Activated CD4-positive, CD25-positive, alpha-beta regulatory T cell treated with anti-CD3 and anti-CD28 coated beads, Interleukin-2, amount 50 U/mL, for 24 hours (primary cell): ENCODE measurements at places on chromosomes 5 and 9.

DNA sequence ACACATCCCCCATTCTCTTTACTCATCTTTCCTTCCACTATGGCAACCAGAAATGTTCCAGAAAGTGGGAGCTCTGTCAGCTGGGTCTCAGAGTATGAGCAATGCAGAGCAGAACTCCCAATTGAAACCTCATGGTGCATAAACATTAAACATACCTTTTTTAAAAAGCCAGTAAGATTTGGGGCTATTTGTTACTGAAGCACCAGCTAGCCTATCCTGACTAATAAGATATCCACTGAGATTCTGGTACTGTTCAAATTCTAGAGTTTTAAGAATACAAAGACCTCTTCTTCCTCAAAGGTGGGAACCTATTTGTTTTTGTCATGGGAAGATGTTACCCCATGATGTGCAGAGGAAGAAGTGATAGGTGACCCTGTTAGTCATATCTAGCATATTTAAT is 46.1 kb upstream of the EGFLAM start:
- no peak for ATAC-seq

DNA sequence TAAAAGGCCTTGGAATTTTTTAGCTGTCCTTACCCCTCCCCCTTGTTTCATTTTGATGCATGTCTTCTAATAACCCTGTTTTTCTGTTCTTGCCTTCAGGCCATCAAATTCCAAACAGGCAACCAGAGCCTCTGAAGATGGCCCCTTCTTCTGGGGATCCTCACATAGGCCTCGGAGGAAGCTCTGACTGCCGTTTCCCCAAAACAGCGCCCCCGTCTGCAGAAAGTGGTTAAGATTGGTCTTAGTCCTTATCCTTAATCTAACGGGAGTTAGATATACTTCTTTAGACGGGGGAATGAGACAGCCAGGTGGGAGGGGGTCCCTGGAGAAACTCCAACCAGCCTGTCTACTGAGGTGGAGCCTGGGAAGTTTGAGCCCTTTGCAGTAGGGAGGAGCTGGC is 226.3 kb upstream of the ZNF608 start:
- ATAC-seq = no peak

- ATAC-seq = peak; percentile 27
Observed at GRCh38 chr5:7850395-7851239, at the start of gene CFAP90. CFAP90 (minus strand) TSS chr5:7851133; CDS start chr5:7851021, 112 bp downstream.

DNA sequence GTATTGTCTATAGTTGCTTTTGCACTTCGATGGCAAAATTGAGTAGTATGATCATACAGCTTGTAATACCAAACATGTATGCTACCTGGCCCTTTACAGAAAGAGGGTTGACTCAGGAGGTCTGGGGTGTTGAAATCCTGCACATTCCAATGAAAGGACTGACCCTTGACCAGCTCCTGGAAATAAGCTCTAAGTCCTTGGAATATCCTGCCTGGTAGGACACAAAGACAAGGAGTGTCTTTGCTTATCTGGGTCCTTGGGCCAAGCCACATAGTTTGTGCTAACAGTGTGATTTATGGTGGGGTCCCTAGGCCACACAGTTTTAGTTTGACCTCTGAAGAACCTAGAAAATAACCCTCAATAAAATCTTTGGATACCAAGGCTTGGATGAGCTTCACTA is 89.3 kb upstream of the FTMT start:
- ATAC-seq = no peak

GRCh38 chr9:92325991-92326500 is 293 bp downstream of the CENPP start:
- ATAC-seq = no peak

DNA sequence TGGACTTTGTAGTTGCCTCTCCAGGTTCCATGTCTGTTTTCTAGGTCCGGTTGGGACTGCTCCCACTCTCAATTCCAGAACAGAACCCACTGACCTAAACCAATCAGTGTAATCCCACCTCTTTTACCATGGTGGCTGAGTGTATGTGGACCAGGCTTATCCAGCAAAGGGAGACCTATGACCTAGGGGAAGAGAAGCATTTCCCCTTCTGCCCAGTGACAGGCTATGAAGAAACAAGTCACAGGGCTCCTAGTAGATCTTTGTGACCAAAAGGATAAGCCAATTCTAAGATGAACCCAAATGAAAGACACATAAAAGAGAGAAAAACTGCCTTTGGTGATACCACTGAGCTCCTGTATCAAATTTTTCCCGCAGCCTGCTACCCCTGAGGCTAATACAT is 6.3 kb downstream of the NMRK1 start:
- no peak for ATAC-seq

GRCh38 chr9:78694974-78695373 is 398.0 kb downstream of the PSAT1 start:
- ATAC-seq = no peak

GRCh38 chr9:103991001-103991400 is 103.1 kb upstream of the SMC2 start:
- no peak for ATAC-seq

DNA sequence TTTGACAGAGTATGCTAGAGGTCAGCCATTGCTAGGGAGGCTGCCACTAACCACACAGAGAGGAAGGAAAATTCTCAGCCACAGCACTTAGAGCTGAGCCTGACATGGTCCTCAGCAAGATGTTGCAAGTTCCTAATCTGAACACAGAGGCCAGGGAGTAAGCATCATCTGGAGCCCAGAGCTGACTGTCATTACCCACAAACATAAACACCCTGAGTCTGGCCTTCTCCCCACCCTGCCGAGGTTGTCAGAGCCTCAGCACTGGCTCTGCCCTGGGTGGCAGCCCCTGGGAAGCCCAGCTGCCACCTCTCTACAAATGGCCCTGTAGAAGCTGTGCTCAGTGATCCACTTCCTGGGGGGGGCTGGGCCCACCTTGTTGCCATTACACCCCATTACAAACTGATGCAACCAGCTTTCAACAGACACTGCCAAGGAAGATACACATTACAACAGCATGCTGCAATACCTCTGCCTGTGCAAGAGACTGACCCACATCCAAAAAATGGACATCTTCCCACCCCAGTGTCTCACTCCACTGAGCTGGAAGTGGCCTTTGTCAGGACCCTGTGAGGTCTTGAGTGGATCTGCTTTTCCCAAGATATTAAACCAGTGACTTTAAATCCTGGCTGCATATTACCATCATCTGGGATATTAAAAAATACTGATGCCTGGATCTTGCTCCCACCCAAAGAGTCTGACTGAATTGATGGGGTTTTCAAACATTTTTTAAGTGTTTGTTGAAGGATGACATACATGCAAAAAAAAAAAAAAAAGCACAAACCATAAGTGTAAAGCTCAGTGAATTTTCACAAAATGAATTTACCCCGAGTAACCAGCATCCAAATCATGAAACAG is 33.0 kb downstream of the IRF1 start:
- peak; percentile 6 for ATAC-seq

GRCh38 chr9:9718691-9719090 is 894.1 kb downstream of the PTPRD start:
- no peak for ATAC-seq

DNA sequence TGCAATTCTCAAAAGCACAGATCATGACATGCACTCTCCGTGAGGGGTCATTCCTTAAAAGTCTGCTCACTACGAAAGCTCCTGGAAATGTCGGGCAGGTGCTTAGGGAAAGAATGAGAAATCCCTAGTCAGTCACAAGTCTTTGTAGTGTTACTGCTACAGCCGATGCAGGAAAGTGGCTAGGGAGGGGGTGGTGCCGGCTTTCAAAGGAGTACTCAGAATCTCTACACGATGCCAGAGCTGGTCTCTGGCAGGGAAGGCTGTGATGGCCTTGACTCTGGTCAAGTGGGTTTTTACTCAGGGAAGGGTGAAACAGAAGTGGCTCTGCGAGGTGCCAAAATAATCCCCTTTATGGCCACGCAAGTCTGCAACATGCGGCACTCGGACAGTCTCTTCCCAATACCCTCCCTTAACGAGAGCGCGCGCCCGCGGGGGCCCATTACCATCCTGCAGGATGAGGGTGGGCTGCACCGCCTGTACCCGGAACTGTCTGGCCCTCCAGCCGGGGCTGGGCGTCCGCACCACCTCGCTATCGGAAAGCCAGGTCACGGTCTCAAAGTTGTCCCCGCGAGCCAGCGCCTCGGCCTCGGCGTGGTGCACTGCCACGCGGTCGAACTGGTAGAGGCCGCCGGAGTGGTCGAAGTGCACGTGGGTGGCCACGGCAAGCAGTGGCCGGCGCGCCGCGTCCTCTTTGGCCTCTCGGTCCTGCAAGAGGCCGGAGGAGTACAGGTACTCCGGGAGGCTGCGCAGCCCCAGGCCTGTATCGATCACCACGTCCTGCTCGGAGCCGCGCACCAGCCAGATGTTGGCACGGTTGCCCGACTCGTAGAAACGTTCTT is 956 bp downstream of the MBLAC2 start:
- ATAC-seq = no peak

DNA sequence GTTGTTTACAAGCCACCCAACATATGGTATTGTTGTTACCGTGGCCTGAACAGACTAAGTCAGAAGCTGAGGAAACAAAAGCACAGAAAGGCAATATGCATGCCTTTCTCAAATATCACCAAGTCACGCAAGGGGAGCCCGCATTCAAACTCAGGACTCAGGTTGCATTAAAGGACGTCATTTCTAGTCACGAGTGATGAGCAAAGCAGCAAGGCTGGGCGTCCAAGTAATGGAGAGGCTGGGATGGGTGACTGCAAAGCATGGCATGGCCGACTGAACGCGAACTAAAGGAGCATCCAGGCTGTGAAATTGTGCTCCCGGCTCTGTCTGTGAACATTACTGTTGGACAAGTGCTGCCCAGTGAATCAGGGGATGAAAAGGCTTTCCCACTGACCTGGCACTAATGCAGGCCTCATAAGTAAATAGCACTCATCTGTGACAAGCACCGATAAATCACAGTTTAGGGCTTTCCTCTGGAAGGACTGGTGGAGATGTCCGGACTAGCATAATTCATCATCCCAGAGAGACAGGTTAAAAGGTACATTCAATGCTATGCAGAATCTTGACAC is 202.8 kb downstream of the SPOCK1 start:
- ATAC-seq = no peak

DNA sequence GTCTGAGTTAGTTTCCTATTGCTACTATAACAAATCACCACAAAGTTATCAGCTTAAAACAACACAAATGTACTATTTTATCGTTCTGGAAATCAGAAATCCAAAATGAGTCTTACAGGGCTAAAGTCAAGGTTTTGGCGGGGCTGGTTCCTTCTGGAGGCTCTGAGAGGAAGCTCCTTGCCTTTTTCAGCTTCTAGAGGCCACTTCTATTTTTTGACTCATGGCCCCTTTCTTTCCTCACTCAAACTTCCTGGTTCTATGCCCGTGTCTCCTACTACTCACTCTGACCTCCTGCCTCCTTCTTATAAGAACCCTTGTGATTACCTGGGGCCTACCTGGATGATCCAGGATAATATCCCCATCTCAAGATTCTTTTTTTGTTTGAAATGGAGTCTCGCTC is 48.2 kb downstream of the GABBR2 start:
- no peak for ATAC-seq

DNA sequence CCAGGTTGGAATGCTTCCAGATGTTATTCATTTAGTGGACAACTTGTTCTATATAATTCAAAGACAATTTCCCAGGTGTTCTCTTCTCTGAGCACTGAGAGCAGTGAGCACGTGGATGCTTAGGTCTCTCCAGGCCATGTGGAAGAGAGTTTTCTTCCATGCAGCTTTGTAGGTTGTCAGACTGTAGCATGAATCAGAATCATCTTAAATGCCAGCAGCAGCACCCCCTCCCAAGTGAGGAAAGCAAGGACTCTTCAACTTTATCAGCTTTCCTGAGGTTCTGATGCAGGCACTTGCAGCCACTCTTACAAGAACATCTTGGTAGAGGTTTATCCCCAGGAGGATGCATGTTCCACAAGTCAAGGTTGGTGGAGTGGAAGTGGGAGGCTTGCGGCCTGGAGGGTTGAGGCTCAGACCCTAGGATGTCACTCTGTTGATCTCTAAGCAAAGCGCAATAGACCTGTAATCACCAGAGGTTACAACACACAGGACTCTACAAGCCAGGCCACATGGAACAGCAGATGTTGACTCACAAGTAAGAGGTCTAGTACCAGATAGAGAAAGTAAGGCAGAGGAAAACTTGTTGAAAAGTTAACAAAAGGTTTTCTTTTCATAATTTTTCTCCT is 47.7 kb downstream of the UGCG start:
- peak; percentile 43 for ATAC-seq

DNA sequence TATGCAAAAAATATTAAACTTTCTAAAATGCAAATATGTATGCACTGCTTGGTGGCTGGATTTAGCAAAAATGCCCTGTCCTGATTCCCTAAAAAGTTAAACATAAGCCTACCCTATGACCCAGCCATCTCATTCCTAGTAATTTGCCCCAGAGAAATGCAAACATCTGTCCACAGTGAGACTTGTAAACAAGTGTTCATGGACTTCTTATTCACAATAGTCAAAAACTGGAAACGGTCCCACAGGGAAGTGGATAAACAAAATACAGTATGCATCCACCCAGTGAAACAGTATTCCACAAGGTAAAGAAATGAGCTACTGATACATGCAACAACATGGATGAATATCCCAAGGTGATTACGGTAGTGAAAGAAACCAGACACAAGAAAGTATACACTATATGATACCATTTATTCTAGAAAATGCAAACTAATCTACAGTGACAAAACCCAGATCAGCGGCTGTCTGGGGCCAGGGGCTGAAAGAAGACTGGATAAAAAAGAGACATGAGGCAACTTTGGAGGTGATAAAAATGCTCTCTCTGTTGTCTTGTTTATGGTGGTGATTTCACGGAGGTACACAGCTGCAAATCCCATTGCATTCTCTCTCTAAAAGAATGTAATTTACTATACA is 277.3 kb downstream of the GLIS3 start:
- ATAC-seq = no peak

DNA sequence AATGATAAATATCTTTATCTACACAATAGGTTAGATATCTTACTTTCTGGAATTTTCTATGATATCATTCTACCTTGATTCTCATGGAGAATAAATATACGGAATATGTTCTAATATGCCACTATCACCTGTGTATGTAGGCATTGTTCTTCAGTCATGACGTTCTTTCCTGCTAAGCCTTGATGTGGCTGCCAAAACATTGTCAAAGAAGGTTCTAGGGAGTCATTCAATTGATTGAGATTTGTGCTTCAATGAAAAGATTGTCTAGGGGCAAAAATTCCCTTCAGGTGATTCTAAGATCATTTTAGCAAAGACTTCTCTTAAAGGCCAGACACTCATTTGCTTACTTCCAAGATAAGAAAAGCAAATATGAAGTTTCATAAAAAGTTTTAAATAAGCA is 118.1 kb downstream of the MAT2B start:
- ATAC-seq = no peak

GRCh38 chr5:83911367-83911919 is 190.8 kb upstream of the HAPLN1 start:
- no peak for ATAC-seq
